ENCODE measurements at places on chromosomes 12 and 14.

- no peak for DNase-seq
These were observed 736 bp upstream of the PHLDA1 start for GRCh38 chr12:76032043-76032981.

DNA sequence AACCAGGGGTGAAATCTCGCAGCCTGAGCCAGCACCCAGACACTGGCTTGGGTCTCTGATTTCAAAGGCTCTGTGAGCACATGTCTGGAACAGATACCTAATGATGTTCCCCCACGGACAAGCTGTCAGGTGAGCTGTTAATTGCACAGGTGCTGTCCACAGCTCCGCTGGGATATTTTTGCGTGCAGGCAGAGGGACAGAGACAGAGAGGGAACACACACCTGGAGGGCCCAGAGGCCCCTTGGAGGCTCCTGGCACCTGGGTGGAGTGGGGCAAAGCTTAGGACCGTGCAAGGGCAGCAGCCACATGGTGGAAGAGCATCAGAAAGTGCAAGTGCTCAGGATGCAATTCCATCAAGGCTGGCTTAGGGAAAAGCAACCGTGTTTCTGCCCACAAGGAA is 57.3 kb downstream of the ARL6IP4 start:
- DNase-seq = no peak

DNA sequence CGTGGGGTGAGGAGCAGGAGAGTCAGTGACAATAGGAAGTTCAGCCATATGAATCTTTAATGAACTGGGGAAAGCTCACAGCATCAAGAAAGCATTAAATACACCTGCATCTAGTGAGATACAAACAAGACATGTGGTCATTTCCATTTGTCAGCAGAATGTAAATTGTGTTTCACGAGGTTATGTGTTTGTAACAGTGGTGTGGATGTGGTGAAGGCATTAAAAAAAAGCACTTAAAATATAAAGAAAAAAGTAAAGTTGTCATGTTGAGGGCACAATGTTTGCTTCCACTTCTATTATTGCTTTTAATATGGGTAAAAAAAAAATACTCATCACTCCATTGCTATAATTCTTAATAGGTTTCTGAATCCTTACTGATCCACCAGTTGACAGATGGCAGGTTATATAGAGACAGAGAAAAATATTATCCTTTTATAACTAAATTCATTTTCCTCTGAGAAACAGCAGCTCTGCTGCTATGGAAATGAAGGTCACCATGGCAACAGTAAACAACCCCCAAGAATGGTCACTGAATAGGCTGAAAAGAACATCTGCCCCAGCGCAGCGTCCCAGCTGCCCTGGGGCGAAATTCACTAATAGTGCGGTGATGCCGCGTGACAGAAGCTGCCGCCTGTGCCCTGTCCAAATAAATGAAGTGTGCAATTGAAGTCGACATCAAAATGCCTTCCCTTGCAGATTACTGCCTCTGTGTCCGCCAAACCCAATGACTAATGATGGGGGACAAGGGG is 226.1 kb downstream of the FOXN3 start:
- no peak for DNase-seq

- peak; percentile 50 for DNase-seq
These were observed 19.4 kb downstream of the BDKRB1 start for GRCh38 chr14:96275177-96276112.

DNA sequence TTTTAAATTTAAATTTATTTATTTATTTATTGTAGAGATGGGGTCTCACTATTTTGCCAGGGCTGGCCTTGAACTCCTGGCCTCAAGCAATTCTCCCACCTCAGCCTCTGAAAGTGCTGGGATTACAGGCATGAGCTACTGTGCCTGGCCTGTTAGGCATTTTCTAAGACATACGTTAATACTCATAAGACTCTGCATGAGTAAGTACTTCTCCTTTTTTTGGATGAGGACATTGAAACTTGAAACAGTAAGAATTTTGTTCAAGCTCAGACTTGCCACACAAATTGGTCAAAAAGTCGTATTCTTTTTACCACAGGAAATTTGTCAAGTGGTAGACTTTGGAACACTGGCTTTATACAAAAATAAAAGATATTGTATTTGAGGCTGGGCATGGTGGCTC is 187.4 kb upstream of the RASSF8 start:
- DNase-seq = no peak

GRCh38 chr14:99769799-99770198 is 23.4 kb upstream of the EML1 start:
- DNase-seq = no peak

- no peak for DNase-seq
These were observed 32.2 kb downstream of the PDE6H start for GRCh38 chr12:15005064-15005463.

- no peak for DNase-seq
These were observed 133.2 kb downstream of the ALX1 start for GRCh38 chr12:85413266-85413665.

GRCh38 chr14:102736956-102737355 is 40.3 kb upstream of the TRAF3 start:
- no peak for DNase-seq

DNA sequence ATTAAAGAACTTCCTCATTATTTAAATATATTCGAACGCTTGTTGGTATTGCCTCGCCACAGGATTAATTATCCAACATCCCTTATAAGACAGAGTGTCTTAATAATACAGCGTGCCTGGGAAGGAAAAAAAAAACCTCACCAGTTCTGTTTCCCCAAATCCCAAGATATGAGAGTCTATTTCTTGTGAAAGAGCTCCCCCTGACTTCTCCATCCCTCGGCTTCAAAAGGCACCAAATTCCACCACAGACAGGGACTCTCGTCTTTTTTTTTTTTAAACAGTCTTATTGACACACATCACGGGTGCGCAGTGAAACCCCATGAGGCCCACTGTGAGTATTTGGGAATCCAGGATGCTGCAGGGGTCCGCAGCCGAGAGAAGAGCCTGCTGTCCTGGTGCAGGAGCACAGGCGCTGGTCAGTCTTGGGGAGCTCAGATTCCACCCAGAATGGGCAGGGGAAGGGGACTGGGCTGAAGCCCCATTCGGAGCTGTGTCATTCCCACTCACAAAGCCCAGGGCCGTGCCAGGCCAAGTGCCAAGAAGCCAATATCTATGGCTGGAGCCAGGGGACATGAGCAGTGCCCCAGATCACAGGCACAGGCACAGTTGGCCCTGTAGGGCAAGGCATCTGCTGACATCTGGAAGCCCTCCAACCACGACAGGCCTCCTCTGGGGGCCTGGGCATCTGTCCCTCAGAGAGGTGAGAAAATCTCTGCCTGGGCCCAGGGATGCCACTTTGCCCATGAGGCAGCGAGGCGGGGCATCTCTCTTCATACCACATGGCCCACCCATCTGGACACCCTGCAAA is 71.9 kb downstream of the BCL11B start:
- no peak for DNase-seq

DNA sequence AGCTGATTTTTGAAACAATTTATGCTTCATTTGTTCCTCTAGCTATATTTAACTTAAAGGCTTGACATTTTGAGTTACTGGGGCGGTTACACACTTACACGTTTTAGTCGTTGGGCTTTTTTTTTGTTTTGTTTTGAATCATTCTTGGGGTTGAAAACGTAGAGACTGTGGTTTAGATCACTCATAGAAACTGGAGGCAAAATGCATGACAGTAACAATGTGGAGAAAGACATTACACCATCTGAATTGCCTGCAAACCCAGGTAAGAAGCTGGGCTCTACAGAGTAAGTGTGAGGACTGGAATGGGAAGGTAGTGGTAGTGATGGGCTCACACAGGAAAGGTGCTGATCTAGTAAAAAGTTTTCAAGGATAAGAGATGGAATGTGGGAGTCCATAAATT is at the start of gene CLEC2D:
CLEC2D (plus strand) TSS at position 180 of the 400 bp plus-strand sequence; CDS start at position 202, 22 bp downstream.
- peak; percentile 73 for DNase-seq

DNA sequence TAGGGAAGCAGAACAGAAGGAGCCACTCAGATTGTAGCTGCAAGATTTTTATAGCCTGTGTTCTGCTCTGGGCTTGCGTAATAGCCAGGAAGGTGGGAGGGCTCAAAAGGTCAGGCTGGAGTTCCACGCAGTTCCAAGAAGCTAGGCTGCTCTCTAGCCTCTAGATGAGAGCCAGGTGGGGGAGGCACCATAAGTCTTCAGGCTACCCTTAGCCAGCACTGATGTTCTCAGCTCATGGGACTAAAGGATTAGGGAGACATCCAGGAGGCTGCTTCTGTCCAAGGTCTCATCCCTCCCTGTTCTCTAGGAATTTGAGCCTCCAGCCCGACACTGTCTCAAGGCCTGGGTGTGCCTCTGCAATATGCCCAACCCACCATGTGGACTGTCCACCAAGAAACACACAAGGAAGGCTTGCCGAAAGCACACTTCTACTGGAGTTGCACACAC is 1.7 kb downstream of the LMBR1L start:
- DNase-seq = no peak

DNA sequence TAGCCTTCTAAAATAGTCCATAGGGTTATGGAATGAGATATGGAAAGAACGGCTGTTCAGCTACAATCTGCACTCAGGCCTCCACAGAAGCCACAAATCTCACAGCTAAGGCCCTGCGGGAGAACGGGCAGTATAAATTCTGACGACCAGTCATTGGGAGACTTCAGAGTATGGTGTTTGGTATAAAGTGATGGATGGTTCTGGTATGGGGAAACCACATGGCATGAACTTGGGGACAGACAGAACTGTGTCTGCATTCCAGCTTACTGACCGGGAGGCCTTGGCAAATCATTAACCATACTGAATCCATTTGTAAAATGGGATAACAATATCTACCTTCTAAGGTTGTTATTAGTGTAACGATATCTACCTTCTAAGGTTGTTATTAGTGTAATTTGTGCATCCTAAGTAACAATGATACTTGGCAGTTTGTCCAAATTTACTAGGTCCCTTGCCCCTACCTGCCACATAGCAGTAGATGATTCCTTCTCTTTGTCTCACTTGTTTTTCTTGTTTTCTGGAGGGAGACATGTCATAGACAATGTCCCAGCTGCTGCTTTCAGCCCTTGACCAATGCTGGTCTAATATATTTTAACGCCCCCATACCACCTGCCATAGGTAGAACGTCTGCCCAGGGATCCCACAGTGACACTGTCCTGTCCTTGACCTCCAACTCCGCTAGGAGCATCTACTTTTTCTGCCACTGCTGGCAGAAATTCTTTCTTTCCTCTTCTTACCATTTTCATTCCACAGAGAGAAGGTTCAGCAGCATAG is 6.8 kb downstream of the CDKL1 start:
- no peak for DNase-seq

GRCh38 chr12:12736759-12737676 is 19.9 kb downstream of the CDKN1B start:
- peak; percentile 62 for DNase-seq

GRCh38 chr12:46126050-46126727 is 135.8 kb upstream of the SCAF11 start:
- DNase-seq = no peak

- no peak for DNase-seq
These were observed 74.3 kb downstream of the SYNE3 start for GRCh38 chr14:95442016-95442632.

GRCh38 chr12:112122823-112123690 is 2.3 kb upstream of the TRAFD1 start:
- DNase-seq = no peak

DNA sequence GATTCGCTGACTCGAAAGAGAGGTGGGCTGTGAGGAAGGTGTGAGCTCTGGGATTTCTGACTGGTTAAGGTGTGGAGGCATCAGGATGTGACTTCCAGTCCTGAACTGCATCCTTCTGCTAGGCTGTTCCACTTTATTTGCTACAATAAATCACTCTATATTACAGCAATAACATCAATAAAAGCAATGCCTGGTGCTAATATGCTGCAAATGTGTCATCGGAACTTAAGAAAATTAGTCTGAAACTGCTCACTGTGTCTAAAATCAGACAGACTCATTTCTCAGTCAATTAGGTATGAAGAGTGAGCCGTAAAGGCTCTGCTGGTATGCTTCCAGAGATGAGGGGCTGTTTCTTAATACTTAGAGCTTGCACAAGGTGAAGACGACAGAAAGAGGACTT is 126.6 kb downstream of the HELB start:
- DNase-seq = no peak

- DNase-seq = peak; percentile 71
These were observed 8.7 kb downstream of the NGDN start for GRCh38 chr14:23478109-23478759.

GRCh38 chr12:53105256-53105655 is 2.0 kb downstream of the SOAT2 start:
- DNase-seq = no peak

DNA sequence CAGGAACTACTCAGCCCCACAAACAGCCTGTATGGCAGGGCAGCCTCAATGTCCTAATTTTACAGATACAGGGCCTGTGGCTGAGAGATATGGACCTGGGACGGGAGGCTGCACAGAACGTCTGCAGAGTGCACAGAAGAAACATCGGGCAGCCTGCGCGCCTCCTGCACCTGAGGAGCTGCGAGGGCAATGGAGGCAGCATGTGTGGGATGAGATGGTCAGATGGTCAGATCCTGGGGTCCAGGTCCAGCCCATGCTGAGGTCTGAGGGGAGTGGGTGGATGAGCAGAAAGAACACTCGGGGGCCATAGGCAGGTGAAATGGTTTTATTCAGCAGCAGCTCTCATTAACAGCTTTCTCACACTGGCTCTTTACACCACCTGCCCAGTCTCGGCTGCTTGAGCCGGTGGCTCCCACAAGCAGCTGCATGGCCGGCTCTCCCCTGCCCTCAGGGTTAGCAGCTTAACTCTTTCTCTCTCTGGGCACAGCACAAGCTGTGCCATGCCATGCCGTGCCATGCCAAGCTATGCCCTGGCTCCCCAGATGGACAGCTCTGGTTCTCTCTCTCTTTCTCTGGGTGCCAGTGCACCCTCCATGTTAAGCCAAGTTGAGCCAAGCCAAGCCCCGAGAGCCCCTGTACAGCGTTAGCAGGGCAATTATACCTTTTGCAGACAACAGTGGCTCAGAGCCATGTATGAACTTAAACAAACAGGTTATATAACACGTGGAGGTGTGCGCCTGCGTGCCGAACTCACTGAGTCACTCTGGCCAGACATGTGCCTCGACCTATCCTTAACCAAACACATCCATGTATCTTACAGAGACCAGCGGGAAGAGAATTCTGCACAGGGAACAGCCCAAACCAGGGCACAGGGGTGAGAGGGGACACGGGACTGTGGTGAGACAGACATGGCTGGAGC is 47.6 kb downstream of the RIMBP2 start:
- no peak for DNase-seq

DNA sequence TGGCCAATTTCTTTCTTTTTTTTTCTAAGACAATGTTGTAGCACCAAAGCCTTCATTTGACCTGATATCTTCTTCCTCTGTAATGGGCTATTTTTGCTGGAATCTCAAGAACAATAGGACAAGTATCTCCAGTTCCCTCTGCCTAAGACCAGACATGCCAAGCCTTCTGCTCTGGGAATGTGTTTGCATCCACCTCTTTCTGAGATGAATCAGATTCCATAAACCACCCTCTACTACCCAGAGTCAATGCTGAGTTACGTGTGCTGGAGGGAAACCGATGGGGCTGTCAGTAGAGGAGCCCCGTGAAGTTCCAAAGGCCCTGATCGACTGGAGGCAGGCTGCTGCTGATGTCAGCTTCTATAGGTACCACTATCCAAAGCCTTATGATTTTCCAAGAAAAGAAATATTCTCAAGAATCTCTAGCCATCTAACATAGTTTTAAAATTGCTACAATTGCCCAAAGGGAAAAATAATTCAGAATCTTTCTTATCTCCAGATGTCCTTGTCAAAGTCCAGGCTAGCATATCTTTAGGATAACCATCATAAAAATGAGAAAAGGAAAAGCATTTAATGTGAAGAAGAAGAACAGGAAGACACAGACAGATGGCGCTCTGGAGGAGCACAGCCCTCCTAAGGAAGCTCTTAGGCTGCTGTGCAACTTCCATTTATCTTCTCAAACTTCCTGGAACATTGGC is 101.9 kb downstream of the SLC8A3 start:
- no peak for DNase-seq

GRCh38 chr12:59803735-59804134 is 207.9 kb downstream of the SLC16A7 start:
- DNase-seq = no peak

GRCh38 chr12:84760091-84760865 is 152.3 kb downstream of the SLC6A15 start:
- DNase-seq = no peak

Measured in CD4-positive, alpha-beta memory T cell (primary cell).